ENCODE measurements at places on chromosomes 7 and 10.

DNA sequence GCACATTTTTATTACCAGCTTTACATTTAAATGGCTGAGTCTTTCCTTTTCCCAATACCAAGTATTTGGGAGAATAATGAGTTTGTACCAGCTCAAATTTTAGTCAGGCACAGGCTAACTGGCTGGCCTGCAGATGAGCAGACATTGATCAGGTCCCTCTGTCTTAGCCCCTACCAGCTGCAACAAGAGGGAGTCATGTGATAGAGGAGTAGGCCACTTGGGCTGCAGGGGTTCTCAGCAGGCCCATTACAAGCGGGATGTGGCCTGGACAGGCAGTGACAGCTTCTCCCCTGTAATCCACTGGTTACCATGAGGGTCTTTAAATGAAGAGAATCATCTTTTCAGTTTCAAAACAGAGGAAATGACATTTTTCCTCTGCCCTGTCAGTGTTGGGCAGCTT is 283.6 kb downstream of the SUGCT start:
- no peak for DNase-seq

DNA sequence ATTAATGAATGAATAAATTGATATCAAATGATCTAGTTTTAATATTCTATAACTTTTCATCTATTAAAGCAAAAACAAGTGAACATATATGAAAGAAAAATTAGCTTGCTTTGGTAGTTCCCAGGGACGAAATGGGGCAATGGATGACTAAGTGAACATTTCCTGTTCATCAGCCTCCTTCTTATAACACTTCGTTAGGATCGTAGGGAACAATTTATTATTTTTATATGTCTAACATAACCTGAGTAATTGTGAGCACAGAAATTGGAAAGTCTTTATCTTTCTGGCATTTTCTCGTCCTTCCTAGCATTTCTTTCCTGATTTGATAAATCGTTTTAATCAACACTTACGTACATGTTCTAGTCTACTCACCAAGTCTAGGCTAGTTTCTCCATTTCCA is 59.1 kb upstream of the PPP1R3C start:
- no peak for DNase-seq

DNA sequence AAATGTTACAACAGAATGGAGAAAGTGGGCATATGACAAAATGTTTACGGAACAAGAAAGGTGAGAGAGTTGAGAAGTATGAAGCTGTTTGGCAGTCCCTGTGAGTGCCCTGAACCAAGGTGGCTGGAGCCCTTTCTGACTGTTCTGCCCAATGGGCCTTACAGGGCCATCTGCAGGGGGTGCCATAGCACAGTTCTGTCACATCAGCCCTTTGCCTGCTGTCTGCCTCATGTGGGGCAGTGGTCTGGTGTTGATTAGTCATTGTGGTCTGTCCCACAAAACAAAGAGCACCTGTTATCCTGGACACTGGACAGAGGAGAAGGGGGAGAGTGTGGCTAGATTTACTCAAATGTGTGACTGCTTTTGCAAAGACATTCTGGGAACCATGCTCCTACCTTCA is 51.5 kb upstream of the OSBPL3 start:
- no peak for DNase-seq

- DNase-seq: no peak
These were observed 17.5 kb downstream of the ATP6V1F start for GRCh38 chr7:128879939-128880746.

- DNase-seq: no peak
These were observed 1.3 kb downstream of the CNNM1 start for GRCh38 chr10:99330347-99330924.

GRCh38 chr10:124625831-124626238 is 118.3 kb downstream of the FAM53B start:
- DNase-seq: no peak

- DNase-seq: no peak
These were observed 11.6 kb downstream of the LBX1 start for GRCh38 chr10:101217450-101218281.

GRCh38 chr7:20793694-20794394 is 7.2 kb upstream of the SP8 start:
- DNase-seq: no peak

DNA sequence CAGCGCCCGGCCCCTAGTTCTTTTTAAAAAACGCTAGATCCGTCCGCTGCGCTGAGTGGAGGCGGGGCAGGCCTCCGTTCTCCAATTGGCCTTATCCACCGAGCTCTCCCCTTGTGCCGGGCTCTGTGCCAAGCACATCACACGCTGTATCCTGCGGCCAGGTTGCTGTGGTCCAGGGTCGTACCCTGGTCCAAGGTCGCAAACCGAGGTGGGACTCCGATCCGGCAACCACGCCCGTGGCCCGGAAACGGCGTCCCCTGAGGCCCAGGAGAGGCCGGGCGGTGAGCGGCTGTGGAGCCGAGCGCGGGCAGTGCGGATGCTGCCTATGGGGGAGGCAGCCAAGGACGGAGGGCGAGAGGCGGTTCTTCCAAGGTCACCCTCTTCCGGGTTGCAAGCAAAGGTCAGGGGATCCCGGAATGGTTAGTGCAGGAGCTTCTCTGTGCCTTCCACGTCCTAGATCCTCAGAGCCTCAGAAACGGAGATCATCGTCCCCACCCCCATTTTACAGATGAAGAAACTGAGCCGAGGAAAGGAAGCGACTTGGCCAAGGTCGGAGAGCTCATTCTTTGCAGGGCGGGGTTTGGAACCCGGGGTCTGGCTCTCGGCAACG is 72.4 kb upstream of the LRRC4 start:
- DNase-seq: no peak

DNA sequence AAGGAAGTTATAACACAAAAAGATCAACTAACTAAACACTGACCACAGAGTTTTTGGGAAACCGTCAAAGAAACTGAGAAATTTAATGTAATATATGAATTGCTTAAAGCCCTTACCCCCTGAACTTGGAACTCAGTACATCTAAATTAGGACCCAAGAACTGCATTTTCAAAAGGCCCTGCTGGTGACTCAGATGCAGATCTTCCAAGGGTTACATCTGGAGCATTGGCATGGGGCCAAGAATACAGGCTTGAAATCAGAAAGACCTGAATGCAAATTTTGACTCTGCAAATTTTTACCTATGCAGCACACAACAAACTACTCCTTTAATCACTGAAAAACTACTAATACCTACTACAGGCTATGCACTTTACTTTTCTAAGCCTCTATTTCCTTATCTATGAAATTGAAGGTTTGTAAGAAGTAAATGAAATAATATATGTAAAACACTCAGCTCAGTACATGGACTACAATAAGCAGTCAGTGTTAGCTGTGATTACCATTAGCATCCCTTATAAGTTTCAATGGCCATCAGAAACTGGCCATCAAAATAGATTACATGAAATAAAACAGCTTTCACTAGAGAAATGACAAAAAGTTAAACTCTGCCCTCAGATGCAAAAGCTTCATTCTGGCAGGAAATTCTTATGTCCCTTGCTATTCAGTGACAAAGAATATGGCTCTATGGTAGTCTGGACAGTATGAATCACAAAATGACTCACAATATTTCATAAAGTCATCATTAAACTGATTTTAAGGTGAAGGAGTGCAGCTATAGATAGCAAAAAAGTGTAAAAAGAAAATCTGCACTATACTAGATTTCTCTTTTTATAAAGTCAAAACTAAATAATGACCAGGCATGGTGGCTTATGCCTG is 43.6 kb downstream of the NSUN6 start:
- DNase-seq: no peak
